ENCODE measurements at places on chromosomes 5 and 9.

DNA sequence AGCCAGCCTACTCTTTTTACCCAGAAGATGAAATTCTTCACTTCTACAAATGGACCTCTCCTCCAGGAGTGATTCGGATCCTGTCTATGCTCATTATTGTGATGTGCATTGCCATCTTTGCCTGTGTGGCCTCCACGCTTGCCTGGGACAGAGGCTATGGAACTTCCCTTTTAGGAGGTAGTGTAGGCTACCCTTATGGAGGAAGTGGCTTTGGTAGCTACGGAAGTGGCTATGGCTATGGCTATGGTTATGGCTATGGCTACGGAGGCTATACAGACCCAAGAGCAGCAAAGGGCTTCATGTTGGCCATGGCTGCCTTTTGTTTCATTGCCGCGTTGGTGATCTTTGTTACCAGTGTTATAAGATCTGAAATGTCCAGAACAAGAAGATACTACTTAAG lies 16.6 kb downstream of the OCLN start:
- DNase-seq = no peak

- no peak for DNase-seq
These were observed 382.6 kb upstream of the DAP start for GRCh38 chr5:11143456-11144267.

DNA sequence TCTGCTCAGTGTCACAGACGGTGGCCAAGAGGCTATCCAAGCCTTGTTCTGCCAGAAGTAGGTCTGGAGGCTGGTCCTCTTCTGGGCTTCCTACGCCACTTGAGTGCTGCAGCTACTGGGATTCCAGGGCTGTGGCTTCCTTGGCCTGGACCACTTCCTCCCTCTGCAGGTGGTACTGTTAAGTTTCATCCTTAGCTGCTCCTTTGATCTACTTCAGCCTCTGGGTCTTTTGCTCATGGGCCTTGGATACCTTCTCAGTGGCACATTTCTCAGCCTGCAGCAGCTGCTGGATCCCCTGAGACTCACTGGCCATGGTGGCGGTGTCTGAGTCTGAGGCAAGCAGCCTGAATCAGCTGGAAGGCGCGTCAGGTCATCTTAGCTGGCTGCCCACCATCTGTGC lies 10.3 kb downstream of the CNOT8 start:
- no peak for DNase-seq

GRCh38 chr5:74433896-74434829 lies 206.4 kb downstream of the ENC1 start:
- DNase-seq = no peak

- DNase-seq = no peak
These were observed 114.4 kb upstream of the LIFR start for GRCh38 chr5:38670878-38671277.

DNA sequence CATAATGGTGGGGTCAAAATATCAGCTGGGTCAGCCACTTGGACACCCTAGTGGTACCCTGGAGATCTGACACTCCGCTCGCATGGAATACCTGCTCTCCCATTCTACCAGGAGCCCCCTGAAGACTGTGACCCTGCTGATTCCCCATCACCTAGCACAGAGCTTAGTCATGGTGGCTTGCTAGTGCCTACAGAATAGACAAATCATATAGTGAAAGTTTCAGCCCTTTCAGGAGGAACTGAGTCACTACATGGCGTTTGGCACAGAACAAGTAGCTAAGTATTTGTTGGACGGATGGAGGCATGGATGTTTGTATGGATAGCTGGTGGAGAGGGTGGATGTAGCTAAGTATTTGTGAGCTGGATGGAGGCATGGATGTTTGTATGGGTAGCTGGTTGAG lies 65.3 kb downstream of the LMX1B start:
- no peak for DNase-seq

DNA sequence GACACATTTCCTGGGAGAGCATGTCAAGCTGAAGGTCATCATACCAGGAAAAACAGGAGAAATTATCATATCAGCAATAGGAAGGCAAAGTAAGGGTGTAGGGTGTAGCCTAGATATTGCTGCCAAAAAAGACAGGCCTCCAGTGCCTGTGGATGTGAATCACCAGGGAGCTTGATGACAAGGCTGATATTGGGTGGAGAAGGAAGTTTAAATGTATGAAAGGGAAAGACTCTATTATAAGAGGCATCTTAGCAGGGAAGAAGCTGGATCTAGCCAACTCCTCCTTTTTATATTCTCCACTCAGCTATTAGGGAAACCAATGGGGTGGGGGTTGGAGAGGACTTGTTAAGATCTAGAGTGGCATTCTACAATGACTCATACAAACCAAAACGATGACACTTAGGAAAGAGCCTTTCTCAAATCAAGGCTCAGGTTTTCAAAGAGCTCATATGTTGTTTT lies 13.4 kb upstream of the TXNDC8 start:
- no peak for DNase-seq

GRCh38 chr5:20347334-20347733 lies 359.3 kb upstream of the CDH18 start:
- DNase-seq = no peak

GRCh38 chr5:43141211-43141610 lies 20.5 kb downstream of the ZNF131 start:
- DNase-seq = no peak

GRCh38 chr9:35666549-35666948 lies 1.6 kb upstream of the ARHGEF39 start:
- no peak for DNase-seq

DNA sequence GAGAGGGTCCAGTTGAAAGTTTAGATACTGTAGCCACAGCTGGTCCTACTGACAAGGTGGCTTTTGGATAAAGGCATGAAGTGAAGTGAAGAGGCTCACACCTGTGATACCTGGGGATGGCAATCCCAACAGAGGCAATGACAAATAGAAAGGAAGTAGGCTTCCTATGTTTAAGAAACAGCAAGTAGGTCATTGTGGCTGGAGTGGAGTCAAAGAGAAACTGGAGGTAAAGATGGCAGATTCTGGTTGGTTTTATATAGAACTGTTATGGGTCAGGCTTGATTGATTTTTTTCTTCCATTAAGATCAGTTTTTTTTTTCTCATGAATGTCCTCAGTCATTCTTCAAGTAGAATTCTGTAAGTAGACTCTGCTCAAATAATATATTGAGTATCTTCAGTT lies 79.5 kb downstream of the ANXA1 start:
- DNase-seq = no peak

GRCh38 chr9:19785230-19785629 lies 3.6 kb downstream of the SLC24A2 start:
- DNase-seq = no peak

DNA sequence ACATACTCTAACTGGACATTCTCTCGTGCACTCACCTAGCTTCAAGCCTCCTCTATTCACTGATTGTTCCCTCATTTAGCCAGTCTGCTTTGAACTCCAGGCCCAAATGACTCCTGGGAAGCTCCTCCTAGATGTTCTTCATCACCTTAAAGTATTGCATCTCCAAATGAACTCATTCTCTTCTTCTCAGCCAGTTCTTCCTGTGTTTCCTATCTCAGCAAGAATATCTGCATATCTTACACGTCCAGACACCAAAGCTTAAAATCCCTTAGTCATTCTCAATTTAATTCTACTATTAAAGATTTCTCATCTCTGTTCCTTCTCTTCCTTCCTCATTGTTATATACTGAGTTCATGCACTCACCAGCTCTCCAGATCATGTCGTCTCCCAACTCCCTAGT lies 118.6 kb upstream of the DAB2 start:
- no peak for DNase-seq

DNA sequence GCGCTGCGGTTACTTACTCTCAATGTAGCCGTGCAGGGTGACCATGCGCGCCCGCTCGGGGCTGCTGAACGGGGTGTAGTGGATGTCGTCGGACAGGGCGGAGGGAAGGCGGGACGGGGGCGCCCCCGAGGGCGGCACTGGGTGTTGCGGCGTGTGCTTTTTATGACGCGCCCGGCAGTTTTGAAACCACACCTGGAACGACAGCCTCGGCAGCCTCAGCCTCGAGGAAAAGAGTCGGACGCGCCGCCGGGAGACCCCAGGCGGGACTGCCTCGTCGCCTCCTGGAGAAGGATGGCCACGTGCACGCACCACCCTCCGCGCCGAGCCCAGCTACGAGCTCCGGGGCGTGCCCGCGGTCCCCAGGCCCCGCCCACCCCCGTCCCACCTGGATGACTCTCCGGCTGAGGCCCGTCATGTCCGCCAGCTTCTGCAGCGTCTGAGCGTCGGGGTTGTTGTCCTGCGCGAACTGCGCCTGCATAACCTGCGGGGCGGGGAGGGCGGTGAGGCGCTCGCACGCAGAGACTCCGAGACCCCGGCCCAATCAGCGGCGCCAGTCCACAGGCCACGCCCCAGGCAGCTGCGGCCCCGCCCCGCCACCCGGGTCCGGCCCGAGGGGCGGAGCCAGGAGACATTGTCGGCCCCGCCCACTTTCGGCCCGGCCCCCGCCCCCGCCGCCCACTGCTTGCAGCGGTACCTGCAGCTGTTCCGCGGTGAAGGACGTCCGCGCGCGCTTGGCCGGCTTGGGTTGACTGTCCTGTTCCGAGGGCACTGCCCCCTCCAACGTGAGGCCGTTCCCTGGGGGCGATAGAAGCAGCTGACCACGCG lies 15.0 kb downstream of the LHX6 start:
- DNase-seq = no peak

DNA sequence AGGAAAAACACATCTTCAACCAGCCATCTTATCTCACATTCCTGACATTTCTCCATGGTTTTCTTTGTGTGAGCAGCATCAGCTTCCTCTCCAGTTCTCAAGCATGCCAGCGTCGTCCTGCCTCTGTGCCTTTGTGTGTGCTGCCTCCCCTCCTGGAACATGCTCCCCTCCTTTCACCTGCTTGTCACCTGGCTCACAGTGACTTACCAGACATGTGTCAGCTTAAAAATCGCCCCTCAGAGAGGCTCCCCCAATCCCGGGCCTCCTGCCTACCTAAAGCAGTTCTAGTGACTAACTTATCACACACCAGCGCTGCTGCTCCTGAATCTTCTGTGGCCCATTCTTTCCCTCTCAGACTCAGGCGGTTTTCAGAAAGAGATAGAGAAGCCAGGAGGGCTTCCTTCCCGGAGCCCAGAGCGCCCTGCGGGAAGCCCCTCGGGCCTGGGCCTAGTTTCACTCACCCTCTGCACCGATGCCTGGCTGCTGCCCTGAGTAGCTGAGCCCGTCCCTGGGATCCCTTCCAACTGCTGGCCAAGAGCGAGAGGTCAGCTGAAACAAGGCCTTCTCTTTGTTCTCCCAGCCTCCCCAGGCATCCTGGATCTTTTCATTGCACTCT lies 51.1 kb upstream of the MVB12B start:
- DNase-seq = no peak

- no peak for DNase-seq
These were observed 288.4 kb upstream of the COX7C start for GRCh38 chr5:86329318-86329717.

GRCh38 chr5:143923634-143924266 lies 111.8 kb downstream of the HMHB1 start:
- no peak for DNase-seq

DNA sequence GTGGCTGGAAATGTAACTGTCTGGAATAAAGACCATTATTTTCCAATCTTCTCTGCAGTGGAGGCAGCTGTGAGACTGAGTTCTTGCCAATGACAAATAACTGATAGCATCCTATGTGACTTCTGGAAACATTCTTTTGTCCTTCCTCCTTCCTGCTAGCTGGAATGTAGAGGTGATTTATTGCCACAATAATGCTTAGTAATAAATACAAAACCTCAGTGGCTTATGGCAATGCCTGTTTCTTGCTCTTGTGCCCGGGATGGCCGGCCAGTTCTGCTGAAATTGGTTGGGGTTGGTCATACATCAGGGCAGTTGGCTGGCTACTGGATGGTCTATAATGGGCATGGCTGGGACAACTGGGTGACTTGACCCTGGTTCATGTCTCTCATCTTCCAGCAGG lies 12.2 kb upstream of the TEX48 start:
- DNase-seq = no peak

- no peak for DNase-seq
These were observed 83.4 kb upstream of the SMIM23 start for GRCh38 chr5:171702135-171702770.
